CD4-positive, alpha-beta T cell (primary cell): ENCODE measurements at places on chromosomes 12 and 14.

DNA sequence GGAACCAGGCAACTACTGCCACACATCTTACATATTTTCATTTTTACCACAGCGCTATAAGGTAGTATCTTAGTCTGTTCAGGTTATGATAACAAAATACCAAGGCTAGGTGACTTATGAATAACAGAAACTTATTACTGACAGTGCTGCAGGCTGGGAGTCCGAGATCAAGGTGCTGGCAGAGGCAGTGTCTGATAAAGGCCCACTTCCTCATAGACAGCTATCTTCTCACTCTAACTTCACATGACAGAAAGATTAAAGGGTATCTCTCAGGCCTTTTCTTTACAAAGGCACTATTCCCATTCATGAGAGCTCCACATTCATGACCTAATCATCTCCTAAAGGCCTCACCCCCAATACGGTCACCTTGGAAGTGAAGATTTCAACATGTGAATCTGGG is 59.8 kb upstream of the MDM1 start:
- no peak for DNase-seq

GRCh38 chr12:10726945-10727344 is 3.8 kb upstream of the YBX3 start:
- no peak for DNase-seq

DNA sequence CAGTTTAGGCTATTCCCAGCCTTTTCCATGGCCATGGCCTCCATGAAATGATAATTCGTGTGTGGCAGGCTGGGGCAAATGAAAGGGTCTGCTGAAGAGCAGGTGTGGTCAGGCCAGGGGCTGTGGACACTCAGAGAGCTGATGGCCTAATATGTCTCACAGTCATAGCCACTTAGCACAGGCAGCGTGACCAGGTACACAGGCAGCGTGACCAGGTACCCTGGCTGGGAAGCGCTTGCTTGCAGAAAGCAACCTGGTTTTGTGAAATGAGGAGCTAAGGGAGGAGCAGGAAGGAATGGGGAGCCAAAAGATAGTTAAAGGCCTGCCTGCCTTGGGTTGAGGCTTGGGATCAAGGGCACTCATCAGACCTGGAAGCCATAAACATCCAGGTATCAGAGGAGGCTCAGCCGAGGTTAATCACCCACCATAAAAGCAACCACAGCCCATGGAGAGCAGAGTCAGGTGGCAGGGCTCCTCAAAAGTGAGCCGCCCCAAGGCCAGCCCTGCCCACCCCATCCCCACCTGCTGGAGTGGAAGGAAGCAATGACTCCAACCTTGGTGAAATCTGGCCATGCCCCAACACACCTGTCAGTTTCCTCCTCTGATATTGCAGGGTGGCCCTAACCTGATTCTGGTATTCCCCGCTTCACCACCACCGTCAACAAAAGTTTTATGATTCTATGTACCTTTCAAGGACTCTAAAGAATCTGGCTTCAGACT is 8.0 kb upstream of the KRT8 start:
- no peak for DNase-seq

- no peak for DNase-seq
Observed at GRCh38 chr12:103848917-103849491, 8.0 kb upstream of the NT5DC3 start.

GRCh38 chr14:25042362-25043299 is 7.3 kb downstream of the STXBP6 start:
- no peak for DNase-seq

- DNase-seq: no peak
Observed at GRCh38 chr12:68587448-68587873, 23.2 kb upstream of the RAP1B start.

GRCh38 chr14:52836063-52836462 is 44.7 kb upstream of the GNPNAT1 start:
- no peak for DNase-seq

GRCh38 chr14:59325906-59326305 is 137.4 kb downstream of the DAAM1 start:
- no peak for DNase-seq

GRCh38 chr12:41365653-41366171 is 177.6 kb downstream of the PDZRN4 start:
- DNase-seq: no peak

- DNase-seq: no peak
Observed at GRCh38 chr12:12870465-12870864, 20.9 kb upstream of the GPRC5A start.

DNA sequence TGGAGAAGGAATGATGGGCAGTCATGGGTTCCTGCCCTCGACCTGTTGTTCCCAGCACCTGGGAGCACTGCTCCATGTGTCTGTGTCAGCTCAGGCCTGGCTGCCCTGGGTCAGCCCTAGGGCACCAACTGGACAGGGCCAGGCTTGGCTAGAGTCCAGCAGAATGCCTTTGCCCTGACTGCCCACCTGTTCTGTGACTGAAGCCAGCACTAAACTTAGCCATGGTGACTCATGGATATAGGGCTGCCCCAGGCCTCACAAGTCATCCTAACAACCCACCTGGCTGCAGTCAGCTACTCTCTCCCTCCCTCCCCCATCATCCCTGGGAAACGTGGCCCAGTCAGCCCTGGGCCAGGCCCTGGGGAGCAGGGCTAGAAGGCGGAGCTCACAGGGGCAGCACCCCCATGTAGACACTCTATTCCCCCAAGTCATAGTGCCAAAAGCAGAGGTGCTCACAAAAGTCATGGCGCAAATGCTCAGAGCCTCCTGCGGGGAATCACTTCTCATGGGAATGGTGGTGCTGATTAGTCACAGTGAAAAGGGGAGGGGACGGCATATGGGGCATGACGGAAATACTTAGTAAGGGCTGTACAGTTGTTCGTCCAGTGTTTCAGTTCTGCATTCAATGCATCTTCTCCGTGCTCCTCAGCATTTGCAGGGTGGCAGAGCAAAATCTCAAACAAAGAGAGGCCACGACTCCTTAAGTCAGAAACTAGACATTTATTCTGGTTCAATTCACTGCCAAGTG is 52.0 kb upstream of the NTF3 start:
- no peak for DNase-seq

GRCh38 chr14:74552623-74553022 is 59.1 kb downstream of the ISCA2 start:
- DNase-seq: no peak

DNA sequence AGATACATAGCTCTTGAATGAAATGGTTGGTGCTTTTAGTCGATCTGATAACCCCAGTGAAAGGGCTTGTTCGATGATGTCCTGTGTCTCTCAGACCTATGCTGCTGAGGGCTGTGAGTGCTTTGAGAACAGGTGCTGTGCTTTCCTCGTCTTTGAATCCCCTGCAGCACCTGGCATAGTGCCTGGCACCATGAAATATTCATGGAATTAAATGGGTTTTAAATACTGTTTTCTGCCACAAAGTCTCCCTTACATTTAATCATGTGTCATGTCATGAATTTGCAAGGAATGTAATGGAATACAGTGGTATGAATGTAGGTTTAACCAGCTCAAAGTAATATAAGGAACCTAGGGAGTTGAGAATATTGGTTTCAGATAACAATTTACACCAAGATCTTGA is 220.5 kb upstream of the PRICKLE1 start:
- DNase-seq: no peak

GRCh38 chr14:86027990-86028389 is 498.0 kb downstream of the FLRT2 start:
- DNase-seq: no peak

DNA sequence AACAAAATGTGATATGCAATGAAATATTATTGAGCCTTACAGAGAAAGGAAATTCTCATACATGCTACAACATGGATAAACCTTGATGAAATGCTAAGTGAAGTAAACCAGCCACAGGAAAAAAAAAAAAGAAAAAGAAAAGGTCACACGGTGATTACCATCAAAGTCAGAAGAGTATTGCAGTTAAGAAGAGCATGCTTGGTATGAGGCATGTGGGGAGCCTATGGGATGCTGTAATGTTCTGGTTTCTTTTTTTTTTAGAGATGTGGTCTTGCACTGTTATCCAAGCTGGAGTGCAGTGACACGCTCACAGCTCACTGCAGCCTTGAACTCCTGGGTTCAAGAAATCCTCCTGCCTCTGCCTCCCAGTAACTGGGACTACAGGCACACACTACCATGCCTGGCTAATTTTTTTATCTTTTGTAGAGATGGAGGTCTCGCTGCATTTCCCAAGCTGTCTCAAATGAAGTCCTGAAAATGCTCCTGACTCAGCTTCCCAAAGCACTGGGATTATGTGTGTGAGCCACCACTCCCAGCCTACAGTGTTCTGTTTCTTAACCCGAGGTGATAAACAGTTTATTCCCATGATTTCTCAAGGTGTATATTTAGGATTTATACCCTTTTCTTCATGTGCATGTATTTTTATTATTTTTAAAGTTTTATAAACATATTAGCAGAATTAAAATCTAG is 96.2 kb downstream of the SEC23A start:
- no peak for DNase-seq

DNA sequence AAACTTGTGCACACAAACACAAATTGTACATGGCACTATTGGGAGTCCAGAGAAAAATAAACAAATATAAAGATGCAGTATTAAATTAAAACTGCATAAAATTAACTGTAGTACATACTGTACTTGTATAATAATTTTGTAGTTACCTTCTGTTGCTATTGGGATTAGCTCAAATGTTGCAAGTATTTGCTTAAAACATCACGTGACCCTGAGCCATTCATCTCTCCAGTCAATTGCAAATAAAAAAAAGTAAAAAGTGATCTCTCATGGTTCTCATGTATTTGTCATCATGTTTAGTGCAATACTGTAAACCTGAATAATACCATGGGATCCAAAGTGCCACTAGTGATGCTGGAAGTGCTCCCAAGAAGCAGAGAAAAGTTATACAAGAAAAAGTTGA is 88.1 kb upstream of the NAV3 start:
- DNase-seq: no peak

DNA sequence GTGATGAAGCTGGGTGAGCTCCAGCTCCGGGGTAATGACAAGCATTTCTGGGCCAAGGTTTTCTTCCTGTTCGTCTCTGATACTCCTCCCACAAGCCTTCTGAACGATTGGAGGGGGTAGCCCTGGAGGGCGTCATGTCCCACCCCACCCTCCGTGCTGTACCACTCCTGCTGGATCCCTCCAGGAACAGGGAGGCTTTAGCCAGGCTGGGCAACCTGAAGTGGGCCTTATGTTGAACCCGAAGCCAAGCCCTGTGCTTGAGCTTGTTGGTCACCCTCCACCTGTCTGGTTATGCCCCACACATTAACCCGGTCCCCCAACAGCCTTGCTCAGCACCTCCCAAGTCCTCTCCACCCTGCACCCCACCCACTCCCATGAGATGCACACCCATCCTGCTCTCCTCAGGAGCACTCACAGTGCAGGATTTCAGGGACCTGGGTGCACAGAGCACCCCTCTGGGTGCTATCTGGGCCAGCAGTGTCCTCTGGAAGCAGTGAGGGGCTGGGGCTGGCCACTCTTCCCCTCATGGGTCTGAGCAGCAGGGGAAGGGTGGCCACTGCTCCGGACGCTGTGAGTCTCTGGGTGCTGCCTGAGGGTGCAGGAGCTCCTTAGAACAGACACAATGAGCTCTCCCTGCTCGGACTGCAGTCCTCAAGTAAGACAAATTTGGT is 6.8 kb upstream of the KRT83 start:
- no peak for DNase-seq

DNA sequence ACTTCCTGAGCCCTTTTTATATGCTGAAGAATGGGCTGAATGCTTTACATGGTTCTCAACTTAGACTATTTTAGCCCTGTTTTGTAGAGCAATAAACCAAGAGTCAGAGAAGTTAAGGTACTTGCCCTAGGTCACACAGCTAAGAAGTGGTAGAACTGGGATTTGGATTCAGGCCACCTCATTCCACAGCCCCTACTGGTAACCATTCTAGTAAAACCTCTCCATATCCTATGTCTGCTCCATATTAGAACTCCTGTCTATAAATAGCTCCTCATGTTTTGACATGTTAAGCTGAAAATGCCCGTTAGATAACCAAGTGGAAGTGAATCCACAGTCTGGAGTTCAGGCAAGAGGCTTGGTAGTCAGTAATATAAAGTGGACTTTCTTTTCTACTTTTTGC is 111.6 kb downstream of the HECTD4 start:
- DNase-seq: no peak

DNA sequence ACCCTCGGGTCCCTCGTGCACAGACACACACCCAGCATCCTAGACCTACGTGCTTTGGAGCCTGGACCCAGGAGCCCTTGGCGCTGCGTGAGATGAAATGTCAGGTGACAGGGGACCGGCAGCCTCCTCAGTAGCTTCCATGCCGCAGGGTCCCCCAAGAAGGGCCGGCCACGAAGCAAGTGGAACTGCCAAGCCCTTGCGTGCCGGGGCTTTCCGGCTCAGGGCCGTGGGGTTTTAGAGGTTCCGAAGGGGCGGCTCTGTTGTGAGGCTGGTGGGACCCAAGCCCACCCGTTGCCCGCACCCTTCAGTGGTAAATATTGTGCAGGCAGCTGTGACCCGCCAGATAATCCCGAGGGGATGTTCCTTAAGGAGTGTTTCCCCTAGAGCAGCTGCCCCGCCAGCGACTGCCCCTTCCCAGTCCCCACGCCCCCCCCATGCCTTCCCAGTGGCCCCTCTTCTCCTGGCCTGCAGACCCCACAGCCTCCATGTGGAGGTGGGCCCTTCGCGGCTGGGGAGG is 133.7 kb downstream of the ADGRD1 start:
- peak; percentile 28 for DNase-seq

GRCh38 chr14:72921396-72921795 is 4.9 kb upstream of the DCAF4 start:
- DNase-seq: no peak

DNA sequence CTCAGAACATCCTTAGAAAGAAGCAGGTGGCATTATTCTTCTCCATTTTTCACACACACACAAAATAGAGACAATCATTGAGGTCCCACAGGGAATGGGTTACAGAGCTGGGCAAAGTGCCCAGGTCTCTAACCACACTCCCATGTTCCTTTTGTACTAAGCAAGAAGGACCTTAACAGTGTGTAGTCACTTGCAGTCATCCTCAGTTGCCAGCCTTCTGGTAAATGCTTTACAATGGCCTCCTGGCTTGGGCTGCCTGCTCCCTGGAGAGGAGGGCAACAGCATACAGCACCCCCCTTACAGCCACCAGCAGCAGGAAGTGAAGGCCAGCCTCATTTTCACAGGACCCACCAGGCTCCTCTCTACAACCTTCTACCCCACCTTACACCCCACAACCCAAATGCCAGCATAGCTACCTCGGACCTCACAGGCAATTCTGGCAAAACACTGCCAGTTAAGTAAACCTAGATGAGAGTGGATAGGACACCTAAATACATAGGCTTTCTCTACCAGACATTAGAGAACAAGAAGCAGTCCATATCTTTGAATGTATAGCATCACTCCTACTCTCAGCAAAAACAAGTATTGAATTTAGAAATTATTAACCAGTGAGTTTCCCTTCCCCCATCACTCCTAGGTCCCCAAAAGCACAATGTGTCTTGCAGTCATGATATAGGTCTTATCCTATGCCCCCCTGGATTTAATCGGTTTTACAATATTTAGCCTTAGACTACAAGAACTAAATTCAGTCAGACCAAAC is 88.1 kb downstream of the PPP2R5E start:
- DNase-seq: no peak
